ENCODE measurements at places on chromosomes 5 and 9.

GRCh38 chr5:55218967-55219366 lies 8.1 kb downstream of the MCIDAS start:
- DNase-seq: no peak

- no peak for DNase-seq
These were observed 275.9 kb downstream of the CRB2 start for GRCh38 chr9:123631862-123632261.

GRCh38 chr5:148147415-148147814 lies 20.9 kb upstream of the SPINK14 start:
- DNase-seq: no peak

DNA sequence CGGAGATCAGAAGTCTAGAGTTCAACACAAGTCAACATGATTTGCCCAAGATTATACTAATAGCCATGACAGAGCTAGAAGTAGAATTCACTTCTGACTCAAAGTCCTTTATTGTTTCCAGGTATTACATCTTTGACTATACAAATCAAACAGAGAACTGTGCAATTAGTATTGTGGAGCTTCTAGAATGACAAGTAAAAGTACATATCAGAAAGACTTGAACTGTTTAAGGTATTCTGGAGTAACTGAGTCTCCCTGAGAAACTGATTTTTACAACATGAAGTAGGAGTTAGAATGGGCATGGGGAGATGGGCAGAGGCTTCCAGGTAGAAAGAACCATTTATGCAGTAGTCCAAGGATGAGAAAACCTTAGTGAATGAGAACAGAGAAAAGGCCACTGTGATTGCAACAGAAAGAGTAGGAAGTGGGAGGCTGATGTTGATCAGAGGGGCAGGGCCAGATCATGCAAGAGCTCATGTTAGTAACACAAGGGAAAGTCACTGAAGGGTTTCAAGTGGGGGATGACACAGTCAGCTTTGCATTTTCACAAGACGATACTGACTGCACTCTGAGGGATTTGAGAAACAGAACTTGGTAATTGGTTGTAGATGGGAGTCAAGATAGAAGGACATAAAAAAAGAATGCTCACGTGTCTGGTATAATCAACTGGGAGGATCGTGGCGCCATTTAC lies 280.7 kb downstream of the RFX3 start:
- DNase-seq: no peak

DNA sequence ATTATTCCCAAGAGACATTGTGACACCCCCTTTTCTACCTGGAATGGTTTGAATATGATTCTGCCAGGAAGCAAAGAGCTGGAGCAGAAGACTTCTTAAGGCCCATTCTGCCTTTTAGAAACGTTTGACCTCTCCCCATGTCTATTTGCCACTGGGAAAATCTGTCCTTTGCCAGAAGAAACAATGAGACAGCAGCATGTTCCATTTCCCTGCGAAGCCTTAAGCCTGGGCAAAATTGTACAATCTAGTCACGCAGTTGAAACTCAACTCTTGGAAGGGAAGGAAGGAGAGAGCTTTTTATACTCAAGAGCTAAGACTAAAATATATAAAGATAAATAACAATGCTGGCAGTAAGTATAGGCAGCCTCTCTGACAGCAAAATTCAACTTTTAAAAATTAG lies 22.1 kb upstream of the SPOCK1 start:
- DNase-seq: no peak

DNA sequence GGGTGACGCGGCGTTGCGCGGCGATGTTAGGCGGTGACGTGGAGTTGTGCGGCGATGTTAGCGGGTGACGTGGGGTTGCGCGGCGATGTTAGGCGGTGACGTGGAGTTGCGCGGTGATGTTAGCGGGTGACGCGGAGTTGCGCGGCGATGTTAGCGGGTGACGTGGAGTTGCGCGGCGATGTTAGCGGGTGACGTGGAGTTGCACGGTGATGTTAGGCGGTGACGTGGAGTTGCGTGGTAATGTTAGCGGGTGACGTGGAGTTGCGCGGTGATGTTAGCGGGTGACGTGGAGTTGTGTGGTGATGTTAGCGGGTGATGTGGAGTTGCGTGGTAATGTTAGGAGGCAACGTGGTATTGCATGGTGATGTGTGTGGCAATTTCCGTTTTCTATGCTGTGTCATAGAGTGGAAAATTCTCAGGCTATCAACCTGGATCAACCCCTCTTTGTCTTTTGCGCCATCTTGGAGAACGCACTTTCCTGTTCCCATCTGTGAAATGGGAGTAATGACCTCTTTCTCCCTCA lies 76.0 kb downstream of the ANKRD33B start:
- no peak for DNase-seq

- no peak for DNase-seq
These were observed 73.0 kb upstream of the SLC25A51 start for GRCh38 chr9:37976714-37977477.
